Stimulated activated CD4-positive, alpha-beta T cell treated with anti-CD3 and anti-CD28 coated beads, Interleukin-1b, Interleukin-23, amount 100 ng/mL, for 1 hour (primary cell): ENCODE measurements at places on chromosomes 7 and 10.

GRCh38 chr7:4071370-4072058 is 610.6 kb upstream of the FOXK1 start:
- DNase-seq: no peak

GRCh38 chr10:92688927-92689662 is 660 bp upstream of the HHEX start:
- DNase-seq: no peak

GRCh38 chr7:1269336-1269890 is 36.7 kb downstream of the UNCX start:
- DNase-seq: no peak

DNA sequence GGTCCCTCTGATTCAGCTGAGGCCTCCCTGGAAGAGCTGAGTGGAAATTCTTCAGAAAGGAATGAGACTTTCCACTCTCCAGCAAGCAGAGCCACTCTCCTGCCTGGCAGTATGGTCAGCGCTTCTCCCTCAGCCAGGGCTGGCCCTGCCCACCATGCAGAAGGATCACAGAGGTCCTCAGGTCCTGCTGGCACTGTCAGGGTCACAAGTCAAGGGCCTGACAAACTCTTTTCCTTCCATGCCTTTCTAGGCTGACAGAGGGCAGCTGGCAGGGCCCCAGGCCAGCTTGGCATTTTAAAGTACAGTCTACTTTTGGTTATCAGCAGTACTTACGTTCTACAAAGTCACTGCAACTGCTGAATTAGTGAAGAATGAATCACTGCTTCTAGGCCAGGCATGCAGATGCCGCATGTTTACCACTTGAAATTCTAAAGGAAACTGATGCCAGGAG is 119.3 kb upstream of the FRMD4A start:
- no peak for DNase-seq

- DNase-seq: no peak
Observed at GRCh38 chr10:59885430-59886134, 20.8 kb downstream of the CCDC6 start.

DNA sequence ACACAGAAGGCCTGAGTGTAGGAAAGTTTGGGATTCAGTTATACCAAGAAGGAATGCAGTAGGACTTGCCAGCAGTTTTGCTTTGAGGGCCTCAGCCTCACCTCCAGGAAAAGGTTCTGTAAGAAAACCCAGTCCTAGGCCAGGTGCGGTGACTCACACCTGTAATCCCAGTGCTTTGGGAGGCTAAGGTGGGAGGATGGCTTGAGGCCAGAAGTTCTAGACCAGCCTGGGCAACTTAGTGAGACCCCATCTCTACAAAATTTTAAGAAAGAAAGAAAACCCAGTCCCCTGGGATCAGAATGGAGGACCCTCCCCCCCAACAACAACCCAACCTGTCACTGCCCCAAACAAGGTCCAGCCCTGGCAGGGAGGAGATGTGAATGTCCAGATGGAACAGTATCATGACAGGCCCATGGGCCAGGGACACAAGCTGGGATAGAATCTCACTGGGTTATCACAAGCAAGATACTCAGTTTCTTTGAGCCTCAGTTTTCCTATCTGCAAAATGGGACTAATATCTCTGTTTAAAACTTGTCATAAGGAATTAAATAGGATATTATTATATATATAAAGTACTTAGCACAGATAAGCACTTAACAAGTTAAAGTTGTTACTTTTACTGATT is 68.7 kb downstream of the GTF2IRD1 start:
- no peak for DNase-seq

- no peak for DNase-seq
Observed at GRCh38 chr10:132054564-132054963, 11.2 kb upstream of the JAKMIP3 start.

GRCh38 chr10:8581521-8582225 is 527.2 kb downstream of the GATA3 start:
- no peak for DNase-seq

- no peak for DNase-seq
Observed at GRCh38 chr7:7966141-7966734, 2.4 kb upstream of the GLCCI1 start.

GRCh38 chr7:129493555-129493954 is 8.8 kb upstream of the SMKR1 start:
- no peak for DNase-seq

DNA sequence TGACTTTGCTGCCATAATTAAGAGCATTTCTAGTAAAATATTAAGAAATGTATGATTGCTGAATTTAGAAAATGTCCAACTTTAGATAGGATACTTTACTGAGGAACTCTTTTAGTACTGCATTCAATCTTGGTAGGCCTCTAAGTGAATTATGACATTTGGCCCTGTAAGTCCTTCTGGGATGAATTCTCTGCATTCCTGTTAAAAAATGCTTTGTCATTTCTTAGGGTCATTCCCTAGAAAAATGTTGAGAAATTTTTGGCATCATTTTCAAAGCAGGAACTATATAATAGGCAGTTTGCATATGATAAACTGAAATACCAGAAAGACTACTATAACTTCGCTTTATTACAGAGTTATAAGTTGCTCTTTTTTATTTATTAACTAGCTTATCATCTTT is 69.3 kb upstream of the PRR15 start:
- no peak for DNase-seq

GRCh38 chr7:46746695-46747687 is 825.9 kb upstream of the IGFBP3 start:
- no peak for DNase-seq

GRCh38 chr10:61120805-61121204 is 176.8 kb upstream of the RHOBTB1 start:
- DNase-seq: no peak
